ENCODE measurements at places on chromosomes 12 and 14.

- no peak for DNase-seq
Measured at GRCh38 chr12:18805516-18806248, 67.8 kb downstream of the CAPZA3 start.

DNA sequence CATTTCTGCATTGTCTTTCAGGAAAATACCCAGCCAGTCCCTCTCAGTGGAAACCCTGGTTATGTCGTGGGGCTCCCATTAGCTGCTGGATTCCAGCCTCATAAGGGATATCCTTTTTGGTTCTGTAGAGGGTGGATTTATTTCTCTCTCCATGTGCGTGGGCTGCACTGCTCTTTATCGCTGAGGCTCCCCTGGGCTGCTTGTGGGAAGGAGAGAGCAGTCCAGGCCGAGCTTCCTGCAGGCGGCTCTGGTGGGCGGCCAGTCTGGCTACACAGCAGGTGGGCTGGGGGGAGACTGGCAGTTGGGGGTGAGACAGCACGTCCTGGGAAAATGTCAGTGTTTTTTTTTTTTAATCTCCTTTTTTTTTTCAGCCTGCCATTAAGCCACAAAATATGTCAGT lies 27.6 kb downstream of the TCTN1 start:
- DNase-seq = no peak

- DNase-seq = no peak
Measured at GRCh38 chr14:104486222-104486923, 93.2 kb upstream of the C14orf180 start.

- no peak for DNase-seq
Measured at GRCh38 chr12:56953314-56953713, 4.1 kb downstream of the RDH16 start.

GRCh38 chr14:85617791-85618190 lies 87.8 kb downstream of the FLRT2 start:
- no peak for DNase-seq

DNA sequence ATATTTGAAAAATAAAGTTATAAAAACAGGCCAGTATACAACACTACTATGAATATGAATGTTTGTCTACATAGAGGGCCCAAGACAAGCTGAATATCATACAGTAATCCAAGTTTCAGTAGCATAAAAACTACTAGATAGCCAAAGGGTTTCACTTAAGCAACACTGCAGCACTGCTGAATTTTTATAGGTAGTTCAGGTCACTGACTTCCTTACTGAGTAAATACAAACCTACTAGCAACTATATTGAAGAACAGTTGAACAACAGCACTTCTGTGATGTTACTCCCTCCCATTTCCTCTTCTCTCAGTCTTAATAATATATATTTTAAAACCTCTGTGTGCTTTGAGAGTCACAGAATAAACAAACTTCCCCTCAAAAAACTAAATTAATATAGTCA lies 42.7 kb downstream of the GTF2A1 start:
- no peak for DNase-seq

DNA sequence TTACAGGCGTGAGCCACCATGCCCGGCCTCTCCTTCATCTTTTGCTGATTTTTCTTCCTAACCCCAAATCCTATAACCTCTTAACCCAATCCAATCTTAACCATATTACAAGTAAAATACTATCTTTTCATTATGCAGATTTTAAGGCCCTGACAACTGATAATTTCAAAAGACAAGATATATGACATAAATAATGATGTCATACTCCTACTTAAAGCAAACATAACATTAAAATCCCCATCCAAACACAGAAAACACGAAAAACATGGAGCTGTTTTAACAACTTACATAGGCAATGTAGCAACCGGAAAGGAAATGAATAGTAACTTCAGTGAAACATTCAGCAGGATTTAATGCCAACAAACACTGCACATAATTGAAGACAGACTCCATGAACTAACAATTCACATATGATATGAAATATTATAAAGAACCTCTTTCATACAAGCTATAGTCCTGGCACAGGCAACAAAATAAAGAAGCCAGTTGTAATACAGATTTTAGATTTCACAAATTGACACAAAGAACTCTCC lies 21.5 kb downstream of the USP44 start:
- DNase-seq = no peak

DNA sequence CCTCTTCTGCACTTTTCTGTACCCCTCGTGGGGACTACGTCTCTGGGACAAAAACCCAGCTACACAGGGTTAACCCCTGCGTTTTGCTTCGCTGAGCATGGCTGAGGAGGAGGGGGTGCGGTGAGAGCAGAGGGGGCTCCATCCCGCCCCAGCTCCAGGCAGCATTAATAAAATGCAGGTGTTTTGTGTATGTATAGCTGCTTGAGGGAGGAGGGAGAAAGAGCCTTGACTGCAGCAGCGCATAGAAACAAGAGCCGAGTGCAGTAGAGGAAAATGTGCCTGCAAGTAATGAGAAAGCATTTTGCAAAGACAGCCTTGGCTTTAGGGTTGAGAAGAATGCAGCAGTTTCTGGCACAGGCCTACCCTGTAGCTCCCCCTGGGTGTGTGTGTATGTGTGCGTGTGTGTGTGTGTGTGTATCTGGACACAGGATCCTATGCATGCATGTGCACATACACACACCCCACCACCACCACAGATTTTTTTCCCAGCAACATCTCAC lies 103.9 kb downstream of the ZFP36L1 start:
- no peak for DNase-seq

DNA sequence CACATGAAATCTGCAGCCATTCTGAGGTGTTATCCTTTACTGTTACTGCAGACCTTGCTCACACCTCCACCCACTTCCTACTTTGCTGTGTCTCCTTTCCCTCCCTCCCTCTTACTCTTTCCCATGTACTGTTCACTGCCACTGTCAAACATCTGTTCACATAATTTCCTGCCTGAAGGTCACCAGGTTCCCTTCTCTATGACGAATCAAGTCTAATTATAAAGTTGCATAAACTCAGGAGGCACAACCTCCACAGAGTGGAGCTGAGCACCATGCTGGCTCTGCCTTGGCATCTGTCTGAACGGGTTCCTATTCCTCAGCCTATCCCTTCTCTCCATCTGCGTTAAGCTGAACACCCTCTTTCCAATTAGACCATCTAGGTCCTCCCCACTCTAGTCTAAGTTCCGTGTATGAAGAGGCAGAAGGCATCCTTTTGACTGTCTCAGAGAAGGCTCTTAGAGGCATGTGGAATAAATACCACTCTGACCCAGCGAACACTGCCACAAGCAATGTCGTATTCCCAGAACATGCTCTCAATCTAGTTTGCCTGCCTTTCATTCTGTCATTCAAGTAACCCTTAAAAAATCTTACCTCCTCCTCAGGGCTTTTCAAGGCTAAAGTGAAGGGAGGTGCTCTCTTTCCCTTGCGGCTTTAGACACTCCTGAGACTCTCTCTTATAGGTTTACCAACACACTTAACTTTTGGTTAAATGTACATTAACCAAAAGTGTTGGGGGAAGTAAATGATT lies 48.7 kb downstream of the ACADS start:
- DNase-seq = no peak

- no peak for DNase-seq
Measured at GRCh38 chr12:78793982-78794381, 70.6 kb upstream of the SYT1 start.

DNA sequence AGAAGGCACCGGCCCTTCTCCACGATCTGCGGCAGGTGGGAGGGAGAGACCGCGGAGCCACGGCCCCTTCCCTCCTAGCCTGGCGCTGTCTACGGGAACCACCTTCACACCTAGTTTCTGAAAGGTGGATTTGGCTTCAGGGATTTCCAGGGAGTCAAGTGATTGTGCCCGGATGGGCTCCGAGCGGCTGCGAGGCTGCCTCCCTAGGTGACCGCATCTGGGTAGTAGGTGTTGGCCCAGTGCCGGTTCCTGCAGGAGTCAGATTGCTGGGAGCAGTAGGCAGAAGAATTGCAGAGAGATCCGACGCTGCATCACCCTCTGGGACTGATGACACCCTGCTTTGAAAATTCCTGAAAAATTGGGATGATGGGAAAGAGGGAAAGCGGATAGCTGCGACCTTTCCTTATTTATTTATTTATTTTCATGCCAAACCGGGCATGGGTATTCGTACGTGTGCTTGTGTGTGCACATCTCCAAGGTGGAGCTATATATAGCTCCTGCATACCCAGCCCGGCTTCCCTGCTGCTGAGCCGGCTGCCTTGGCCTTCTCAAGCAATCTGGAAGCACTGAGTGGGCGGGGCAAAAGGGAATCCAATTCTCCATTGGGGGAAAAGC lies 1.1 kb downstream of the CNTN1 start:
- no peak for DNase-seq

- DNase-seq = no peak
Measured at GRCh38 chr12:12338527-12339168, 11.4 kb downstream of the MANSC1 start.

GRCh38 chr12:42810006-42810405 lies 220.5 kb upstream of the PRICKLE1 start:
- DNase-seq = no peak

- DNase-seq = no peak
Measured at GRCh38 chr12:93022603-93023340, 93.7 kb upstream of the EEA1 start.

DNA sequence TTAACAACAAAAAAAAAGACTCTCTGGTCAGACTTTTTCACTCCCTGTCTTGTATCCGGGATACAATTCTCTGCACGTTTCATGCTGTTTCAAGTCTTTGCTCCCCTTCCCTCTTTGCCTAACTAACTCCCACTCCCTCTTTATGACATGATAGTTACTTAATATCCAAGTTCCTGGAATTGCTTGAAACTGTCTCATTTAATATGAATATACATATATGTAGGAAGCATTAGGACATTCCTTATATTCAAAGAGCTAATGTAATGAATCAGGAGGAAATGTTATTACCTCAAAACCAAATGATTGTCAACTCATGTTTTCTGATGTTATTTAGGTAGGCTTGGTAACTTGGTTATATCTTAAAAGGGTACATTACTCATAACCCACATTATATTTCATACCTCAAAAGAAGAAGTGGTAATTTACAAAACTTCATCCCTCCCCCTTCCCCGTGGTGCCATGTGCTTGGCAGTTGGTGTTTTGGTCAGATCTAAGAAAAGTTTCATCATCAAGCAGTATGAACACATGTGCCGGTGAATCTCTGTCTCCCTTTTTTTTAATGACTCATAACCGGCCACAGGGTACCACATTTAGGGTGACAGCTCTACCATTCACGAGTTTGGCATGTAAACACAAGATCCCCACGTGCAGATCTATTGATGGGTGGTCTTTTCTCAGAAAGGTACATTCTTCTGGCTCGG lies 56.5 kb downstream of the HCAR2 start:
- no peak for DNase-seq

- DNase-seq = no peak
Measured at GRCh38 chr12:122021193-122021821, 377 bp upstream of the BCL7A start.

GRCh38 chr14:60723116-60723906 lies 840 bp downstream of the SIX4 start:
- peak; percentile 64 for DNase-seq

- DNase-seq = peak; percentile 7
Measured at GRCh38 chr14:70642303-70643235, 853 bp downstream of the TTC9 start.

GRCh38 chr12:15701631-15702156 lies 87.5 kb downstream of the EPS8 start:
- no peak for DNase-seq

- no peak for DNase-seq
Measured at GRCh38 chr12:89461649-89462612, 62.7 kb downstream of the GALNT4 start.

DNA sequence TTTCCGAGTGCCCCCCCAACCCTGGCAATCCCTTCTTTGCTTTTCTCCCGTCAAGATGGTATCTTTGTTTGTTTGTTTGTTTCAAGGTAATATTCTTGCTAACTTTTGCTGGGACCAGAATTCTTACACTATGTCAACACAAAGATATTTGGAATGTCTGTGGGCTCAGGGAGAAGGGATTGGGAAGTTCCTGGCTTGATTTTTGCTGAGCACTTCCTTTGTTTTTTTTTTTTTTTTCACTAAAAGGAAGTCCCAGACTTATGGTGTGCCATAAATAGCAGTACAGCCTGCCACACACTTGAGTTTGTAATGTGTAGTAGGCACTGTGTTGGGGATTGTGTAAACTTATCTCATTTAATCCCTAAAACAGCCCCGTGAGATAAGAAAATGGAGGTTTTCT lies 11.2 kb upstream of the RNU6-7 start:
- DNase-seq = no peak

- DNase-seq = no peak
Measured at GRCh38 chr12:3065300-3065699, 11.9 kb upstream of the TSPAN9 start.

Measured in T-helper 2 cell (primary cell).